ENCODE measurements at places on chromosomes 16 and 17.

DNA sequence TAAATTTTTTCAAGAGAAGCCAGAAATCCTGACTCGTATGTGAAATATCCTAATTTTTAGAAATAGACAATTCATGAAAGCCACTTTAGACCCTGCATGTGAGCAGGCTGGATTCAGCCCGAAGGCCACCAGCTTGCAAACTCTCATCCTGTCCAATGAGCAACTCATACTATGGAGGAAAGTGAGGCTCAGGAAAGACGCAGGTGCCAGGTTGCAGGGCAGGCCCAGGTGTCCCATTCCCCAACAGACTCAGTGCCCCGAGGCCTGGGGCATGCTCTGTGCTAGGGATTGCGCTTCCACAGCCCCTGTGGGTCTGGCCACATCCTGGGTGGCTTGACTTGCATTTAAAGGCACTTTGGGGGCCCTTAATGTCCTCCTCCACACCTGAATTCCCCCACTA is 16.7 kb upstream of the RASD1 start:
- no peak for DNase-seq

GRCh38 chr16:89593841-89594240 is 18.3 kb downstream of the CPNE7 start:
- no peak for DNase-seq

DNA sequence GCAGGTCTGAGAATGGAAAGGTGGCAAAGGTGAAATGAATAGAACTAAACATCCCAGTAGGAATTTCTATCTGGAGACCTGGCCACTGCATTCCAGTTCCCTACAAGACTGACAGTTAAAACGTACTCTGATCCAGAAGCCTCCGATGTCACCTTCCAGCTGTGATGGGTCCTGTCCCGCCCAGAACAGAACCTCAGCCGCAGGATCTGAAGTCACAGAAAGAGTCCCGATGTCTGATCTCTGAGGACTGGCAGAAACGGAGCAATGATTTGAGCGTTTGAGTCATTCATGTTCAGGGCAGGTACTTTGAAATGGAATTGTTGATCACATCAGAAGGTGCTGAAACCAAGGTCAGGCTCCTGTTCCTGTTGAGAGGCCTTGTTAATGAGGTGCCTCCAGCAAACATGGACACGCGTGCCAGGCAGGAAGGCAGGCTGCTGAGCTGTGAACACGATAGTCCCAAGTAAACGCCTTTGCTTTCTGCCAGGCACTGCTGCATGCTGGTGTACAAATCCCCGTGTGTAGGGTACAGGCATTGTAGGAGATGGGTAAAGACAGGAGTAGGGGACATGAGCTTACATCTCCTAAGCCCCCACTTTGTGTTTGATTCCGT is 61.4 kb downstream of the VAT1L start:
- DNase-seq = no peak

- DNase-seq = no peak
These were observed 47.1 kb upstream of the MYOCD start for GRCh38 chr17:12618557-12618956.

DNA sequence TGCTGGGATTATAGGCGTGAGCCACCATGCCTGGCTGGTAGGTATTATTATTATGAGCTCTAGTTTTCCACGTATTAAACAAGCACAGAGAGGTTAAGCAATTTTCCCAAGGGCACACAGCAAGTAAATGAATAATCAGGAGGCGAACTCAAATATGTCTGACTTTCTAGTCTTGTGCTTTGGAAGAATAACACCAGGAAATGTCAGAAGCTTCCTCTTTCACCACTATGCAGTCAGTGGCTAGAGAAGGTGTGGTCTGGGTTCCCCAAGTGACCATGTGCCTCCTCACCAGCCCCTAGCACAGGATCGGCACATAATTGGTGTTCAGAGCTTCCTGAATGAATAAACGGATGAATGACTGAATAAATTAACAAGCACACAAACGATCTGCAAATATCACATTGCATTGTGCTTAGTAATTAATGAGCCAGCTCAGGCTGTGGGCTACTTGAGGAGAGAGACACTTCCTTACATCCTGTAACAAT is 21.6 kb upstream of the SCNN1B start:
- no peak for DNase-seq

DNA sequence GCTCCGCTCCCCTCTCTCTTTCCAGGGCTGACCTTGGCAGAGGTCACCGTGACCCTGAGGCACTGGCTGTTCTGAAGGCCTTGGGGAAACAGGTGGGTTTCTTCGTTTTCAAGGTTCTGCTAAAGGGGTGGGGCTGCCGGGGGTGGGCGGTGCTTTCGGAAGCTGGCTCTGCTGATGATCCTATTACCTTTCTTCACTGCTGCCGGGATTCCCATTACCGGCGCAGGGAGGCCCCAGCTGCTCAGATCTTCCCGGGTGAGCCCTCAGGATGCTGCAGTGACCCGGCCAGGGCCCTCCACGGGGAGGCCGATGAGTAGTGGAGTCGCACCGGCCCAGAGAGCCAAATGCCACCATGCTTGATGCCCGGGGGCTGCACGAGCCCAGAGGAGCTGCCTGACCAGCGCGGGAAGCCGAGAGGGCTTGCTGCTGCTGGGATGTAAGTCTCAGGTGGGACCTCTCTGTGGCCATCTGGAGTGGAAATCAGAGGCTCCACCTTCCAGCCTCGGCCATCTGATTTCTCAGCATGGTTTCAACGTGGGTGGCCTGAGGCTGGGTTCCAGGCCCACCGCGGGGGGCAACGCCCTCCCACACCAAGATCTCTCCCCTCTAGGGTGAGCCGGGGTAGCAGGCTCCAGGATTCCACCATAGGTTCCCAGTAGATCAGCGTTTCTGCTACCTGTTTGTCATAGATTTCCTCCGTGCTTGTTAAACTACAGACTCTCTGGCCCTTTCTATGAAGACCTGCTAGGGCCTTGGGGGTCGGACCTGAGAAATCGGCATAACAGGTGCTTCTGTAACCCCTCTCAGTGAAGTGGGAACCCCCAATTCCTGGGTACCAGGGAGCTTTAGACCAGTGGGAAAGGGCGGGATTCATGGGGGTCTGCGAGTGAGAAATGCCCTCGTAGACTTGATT is 21.6 kb upstream of the ADCY7 start:
- DNase-seq = no peak

GRCh38 chr16:81071805-81072204 is 5.2 kb downstream of the C16orf46 start:
- DNase-seq = no peak

GRCh38 chr16:75048530-75048929 is 49.7 kb downstream of the ZNRF1 start:
- no peak for DNase-seq

DNA sequence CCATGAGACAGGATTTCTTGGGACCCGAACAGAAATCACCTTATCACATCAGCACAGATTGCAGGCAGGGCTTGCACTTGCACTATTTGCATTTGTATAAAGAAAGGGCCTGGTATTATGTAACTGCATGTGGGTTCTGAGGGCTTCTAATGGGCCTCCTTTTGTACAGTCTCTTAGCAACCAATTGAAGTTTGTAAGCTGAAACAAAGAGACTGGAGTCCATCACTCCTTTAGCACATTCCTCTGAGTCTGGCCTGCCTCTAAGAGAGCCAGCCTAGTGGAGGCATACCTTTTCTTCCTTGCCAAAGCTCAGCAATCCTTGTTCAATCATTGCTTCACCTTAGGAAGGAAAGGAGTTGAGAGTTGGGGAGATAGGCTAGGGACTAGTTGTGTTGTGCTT is 387.1 kb downstream of the XYLT1 start:
- DNase-seq = no peak

- DNase-seq = no peak
These were observed 181.1 kb downstream of the C16orf78 start for GRCh38 chr16:49554681-49555080.

DNA sequence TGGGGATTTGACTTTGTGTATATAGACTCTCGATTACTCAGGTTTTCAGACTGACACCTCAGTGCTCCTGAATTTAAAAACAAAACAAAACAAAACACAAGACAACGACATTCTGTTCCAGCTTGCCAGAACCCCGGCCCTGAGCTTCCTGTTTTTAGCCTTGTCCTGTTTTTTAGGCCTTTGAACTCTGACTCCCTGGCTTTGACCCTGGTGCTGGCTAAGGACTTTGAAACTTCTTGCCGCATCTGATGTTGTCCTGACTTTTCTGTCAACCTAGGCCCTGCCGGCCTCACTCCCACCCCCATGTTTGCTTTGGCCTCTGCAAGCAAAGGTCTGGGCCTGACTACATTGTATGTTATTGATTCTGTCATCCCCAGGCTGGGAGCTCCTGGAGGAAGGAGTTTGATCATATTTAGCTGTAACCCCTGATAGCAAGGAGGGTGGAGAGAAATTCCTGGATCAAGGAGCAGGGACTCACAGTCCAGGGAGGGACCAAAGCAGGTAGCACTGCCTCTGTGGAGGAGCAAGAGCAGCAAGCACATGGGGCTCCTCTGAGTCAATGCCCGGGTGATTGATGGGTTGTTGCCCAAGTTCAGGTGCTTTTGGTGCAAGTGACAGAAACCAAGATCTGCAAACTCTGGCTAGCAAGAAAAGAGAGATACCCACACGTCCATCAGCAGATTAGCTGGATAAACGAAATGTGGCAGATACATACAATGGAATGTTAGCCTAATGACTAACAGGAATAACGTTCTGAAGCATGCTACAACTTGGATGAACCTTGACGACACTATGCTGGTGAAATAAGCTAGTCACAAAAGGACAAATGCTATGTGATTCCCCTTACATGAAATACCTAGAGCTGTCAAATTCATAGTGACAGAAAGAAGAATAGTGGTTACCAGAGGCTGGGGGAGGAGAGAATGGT is 7.7 kb downstream of the CCL16 start:
- DNase-seq = no peak

GRCh38 chr16:84349862-84350684 is 18.3 kb upstream of the ATP2C2 start:
- no peak for DNase-seq

- no peak for DNase-seq
These were observed 10.0 kb upstream of the SKAP1 start for GRCh38 chr17:48439875-48440505.

GRCh38 chr17:15260376-15261257 is 4.5 kb downstream of the PMP22 start:
- DNase-seq = no peak

GRCh38 chr17:29619251-29619650 is 3.5 kb downstream of the CORO6 start:
- no peak for DNase-seq

GRCh38 chr17:71247441-71248015 is 873.3 kb upstream of the SOX9 start:
- no peak for DNase-seq

DNA sequence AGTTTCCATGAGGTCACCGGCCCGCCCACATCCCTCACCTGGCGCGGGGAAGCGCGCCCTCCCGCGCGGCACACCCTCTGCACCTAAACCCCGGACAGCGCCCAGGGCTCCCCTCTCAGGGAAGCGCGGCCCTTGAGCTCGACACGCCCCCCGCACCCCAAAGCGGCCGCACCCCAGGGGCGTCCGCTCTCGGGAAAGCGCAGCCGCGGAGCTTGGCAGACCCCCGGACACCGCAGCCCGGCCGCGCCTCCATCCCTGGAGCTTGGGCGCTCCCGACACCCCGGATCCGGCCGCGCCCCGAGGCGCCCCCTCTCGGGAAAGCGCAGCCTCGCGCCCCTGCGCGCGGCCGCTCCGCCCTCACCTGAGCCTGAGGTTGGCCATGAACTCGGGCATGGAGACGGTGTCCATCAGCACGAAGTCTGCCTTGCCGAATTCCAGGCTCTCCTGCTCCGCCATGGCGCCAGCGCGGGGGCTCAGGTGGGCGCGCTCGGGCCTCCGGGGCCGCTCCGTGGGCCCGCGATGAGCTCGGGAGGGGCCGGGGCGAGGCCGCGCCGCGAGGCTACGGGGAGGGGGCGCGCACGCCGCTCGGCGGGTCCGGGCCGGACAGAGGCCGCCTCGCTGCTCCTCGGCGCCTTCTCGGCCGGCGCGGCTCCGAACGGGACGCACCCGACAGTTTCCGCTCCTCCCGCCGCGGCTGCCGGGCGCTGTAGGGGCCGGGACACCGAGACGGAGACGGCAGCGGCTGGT is at the start of gene MYO1D:
Gene MYO1D (minus strand): TSS at position 708 of the 747 bp plus-strand sequence. CDS start 252 bp downstream, at position 456.
- DNase-seq = no peak

DNA sequence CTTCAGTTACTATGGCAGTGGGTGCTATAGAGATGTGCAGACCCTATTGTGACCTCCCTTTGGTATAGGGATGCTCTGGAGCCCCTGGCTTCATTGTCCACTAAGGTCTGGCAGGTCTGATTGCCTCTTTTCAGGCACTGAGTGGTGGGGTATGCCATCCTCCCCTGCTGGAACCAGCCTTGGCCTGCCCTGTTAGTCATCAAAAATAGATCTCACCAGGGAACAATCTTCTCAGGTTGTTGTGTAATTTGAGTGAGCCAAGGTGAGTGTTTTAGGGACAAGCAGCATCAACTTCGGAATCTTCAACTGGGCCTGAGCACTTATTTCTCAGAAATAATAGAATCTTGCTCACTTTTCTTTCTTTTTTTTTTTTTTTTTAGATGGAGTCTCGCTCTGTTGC is 19.6 kb downstream of the HMOX2 start:
- DNase-seq = no peak

- no peak for DNase-seq
These were observed 30.7 kb downstream of the NFATC3 start for GRCh38 chr16:68115851-68116250.

- no peak for DNase-seq
These were observed 3.4 kb downstream of the SGCA start for GRCh38 chr17:50169121-50169764.

DNA sequence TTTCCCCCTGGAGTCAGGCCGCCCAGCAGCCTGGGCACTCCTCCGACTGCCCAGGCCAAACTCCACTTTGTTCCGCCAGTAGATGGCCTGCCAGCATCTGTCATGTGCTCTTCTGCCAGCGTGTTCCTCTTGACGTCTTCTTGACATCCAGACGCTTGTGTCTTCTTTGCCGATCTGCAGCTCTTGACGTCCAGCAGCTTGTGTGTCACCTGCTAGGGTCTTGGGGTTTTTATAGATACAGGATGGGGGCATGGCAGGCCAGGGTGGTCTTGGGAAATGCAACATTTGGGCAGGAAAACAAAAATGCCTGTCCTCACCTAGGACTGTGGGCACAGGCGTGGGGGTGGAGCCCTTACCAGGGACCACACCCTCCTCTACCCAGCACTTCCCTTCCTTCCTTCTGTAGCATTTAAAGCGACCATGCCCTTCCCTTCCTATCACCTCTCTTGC is 88.7 kb downstream of the BMERB1 start:
- DNase-seq = no peak

GRCh38 chr17:76547183-76547641 is 7.4 kb downstream of the PRCD start:
- DNase-seq = no peak

DNA sequence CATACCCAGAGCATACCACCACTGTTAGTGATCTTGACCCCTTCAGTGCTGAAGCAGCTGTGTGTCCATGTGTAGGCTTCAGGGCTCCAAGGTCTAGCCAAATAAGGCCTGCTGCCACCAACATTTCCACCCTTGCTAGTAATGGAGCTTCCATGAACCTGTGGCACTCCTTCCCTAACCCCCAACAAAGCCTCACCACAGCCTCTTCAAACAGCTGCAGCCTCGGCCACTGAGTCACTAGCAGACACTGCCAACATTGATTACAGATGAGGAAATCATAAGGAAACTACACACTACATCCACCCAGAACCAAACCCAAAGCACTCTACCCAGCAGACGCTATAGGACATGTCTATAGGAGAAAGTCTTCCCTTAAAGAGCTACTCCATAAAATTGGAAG is 610.7 kb downstream of the KCNJ2 start:
- no peak for DNase-seq

All from esophagus squamous epithelium (tissue), 5 donors.